ENCODE measurements at places on chromosomes 2 and 18. TPM values are rescaled to one million over a fixed set of nuclear protein-coding genes. Genes with fewer than 3 reads are reported as not detected.
A peak's percentile ranks its signal among the peaks of the same experiment; 100 is the strongest.

DNA sequence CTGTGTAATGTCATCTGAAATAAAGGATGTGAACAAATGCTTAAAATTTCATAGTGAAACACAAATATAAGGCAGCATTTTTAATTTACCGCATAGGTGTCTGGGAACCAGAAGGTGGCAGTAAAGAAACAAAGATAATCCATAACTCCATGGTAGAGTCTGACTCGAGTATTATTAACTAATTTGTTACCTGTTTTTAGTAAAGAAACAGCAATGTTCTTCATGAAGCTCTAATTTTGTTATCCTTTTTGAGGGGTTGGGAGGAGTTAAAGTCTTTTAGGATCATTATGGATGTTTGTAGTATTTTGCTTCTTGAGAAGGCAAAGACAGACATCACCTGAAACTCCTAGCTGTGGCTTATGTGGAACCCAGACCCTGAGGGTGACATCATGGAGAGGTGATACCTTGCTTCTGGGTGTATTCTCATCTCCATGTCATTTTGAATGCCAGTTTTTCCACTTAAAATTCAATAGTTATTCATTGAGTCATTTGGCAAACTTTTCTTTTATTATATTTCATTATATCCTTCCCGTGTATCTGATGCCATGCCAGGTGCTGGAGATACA lies 286.2 kb upstream of the EPAS1 start:
- no peak for DNase-seq

DNA sequence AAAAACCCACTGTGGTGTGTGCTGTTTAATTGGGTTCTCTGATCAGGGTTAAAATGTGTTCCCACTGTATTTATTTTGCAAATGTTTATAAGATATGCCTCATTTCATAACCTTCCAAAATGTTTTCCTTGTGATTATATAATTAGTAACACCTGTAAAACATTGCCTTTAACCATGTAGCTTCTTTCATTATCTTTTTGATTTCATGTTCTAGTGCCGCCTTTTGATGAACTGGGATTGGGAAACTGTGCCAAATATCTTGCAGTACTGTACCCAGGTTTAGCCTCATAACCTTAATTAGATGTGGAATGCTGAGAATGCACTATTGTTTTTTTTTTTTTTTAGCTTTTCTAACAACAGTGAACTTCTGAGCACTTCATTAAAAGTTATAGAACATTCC lies 96.9 kb downstream of the TANC1 start:
- no peak for DNase-seq

DNA sequence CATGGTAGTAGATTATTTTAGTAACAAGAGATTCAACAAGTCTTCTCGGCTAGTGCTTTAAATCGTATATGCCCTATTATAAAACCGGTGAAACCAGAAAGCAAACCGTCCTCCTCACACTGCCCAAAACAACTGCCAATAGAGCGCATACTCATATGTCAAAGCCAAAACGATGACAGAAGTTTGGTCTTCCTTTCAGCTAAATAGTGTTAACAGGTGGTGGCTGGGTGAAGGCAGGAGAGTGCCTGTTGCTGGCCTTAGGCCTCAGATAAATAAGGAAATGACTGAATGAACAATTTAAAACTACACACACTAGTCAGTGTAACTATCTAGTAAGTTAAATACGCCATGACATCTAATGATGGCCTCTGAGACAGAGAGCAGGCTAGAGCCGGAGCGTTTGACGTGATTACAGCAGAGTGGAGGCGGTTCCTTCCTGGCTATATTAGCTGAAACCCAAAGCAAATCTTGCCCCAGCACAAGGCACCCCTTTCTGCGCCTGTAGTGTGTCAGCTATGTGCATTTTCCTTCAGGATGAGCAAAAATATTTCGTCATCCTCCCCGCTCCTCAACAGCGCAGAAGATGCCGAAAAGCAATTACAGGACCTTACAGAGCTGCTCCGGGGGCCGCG lies 1.6 kb downstream of the LONRF2 start:
- peak; percentile 71 for DNase-seq

Gene SCN3A
- 4.7 TPM for total RNA-seq

Gene NEU2
- not detected for total RNA-seq

Gene TSPYL6
- total RNA-seq, result not detected

Gene PDE11A
- 0.48 TPM for total RNA-seq
